Muscle of leg (tissue), 16 donors: ENCODE measurements at places on chromosomes 4 and X.
A peak's percentile ranks its signal among the peaks of the same experiment; 100 is the strongest.

DNA sequence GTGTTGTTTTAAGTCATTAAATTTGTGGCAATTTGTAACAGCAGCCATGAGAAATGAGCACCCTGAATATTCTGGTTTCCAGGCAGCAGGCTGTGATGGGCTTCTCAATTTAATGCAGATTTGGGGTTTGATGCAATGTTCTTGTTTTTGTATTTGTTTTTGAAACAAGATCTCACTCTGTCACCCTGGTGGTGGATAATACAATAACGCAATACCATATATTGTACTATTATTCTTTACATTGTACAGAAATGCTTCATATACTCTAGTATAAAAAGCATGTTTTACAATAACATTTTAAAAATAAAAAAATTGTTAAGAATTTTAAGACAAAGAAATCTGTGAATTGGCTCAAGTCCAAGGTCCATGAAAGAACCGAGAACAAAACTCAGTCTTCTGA is 129.1 kb downstream of the USP46 start:
- DNase-seq, result no peak

DNA sequence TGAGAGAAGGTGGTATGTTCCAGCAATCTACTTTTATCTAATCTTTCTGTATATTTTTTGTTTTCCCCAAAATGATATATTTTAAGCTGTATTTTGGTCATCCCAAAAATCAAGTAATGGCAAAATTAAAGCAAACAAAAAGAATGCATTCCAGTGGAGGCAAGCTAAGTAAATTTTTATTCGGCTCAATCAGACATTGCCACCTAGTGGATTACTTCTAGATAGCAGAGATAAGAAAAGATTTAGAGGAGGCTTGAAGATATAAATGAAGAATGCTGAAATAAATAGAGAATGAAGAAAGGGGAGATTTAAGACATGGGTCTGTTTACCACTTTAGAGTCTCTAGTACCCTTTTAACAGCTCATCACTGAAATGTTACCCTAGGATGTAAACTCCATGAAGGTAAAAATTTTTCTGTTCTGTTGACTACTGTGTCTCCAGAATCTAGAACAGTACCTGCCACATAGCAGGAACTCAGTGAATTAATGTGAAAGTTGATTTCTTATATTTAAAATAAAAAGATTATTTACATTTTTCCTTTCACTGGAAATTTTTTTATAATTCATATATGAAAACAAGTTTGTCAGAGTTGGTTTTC is 110.9 kb upstream of the ANK2 start:
- DNase-seq, result peak; percentile 79

- DNase-seq, result no peak
Observed at GRCh38 chr4:116215622-116216021, 869.8 kb downstream of the TRAM1L1 start.

GRCh38 chrX:23840674-23841073 is 57.7 kb downstream of the SAT1 start:
- no peak for DNase-seq

DNA sequence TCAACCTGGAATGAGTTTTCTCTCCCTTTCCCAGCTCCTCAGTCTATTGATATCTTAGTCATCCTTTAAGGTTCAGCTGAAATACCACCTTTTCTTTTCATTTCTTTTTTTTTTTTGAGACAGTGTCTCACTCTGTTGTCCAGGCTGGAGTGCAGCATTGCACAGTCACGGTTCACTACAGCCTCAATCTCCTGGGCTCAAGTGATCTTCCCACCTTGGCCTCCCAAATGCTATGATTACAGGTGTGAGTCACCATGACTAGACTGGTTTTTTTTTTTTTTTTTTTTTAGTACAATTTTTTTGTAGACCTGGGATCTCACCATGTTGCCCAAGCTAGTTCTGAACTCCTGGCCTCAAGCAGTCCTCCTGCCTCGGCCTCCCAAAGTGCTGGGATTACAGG is 28.9 kb downstream of the AFF1 start:
- DNase-seq, result no peak

- DNase-seq, result peak; percentile 95
Observed at GRCh38 chr4:182427554-182427953, 184.4 kb downstream of the TENM3 start.

DNA sequence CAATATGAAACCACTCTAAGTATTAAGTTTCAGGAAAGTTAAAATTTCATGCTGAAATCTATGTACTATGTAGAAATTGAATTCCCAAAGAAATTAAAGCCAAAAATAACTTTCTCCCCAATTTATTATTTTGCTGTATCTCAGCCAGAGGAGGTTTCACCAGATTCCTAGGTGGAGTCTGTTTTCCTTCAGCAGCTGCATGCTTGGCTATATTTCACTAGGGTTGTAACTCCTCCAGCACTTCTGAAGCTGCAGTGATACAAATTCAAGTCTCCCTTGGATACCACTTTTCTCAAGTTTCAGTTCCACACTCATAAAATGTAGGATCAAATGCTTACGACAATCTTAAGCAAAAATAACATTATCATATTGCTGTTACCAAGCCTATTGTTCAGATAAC is 41.2 kb upstream of the ZC4H2 start:
- DNase-seq, result peak; percentile 88

DNA sequence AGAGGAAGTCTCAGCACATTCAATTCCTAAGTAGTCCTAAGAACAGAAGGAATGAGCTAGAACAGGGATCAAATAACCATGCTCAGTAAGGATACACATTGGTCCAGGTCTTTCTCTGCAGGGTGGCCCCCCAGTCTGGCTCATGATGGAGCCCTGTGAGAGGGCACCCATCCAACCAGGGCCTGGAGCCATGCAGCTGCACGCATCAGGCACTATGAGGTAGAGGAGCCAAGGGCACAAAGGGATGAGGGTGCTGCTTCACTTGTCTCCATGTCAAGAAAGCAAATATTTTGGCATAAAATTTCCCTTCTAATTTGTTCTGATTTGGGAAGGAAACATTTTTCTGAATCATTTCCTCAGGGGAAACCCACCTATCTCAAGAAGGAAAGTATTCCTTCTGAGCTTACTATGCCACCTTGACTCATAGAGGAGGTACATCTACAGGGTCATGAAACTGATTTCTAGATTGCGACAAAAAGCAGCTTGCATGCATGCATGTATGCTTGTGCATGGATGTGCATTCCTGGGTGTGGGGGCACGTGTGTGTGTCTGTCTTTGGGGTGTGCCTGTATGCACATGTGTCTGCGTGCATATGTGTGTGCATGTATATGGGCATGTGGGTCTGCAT is 600.3 kb downstream of the MID1IP1 start:
- DNase-seq, result no peak

- peak; percentile 17 for DNase-seq
Observed at GRCh38 chr4:189597341-189597740, 343.3 kb upstream of the FRG1 start.

- DNase-seq, result no peak
Observed at GRCh38 chr4:76588274-76588673, 153.2 kb downstream of the SHROOM3 start.

DNA sequence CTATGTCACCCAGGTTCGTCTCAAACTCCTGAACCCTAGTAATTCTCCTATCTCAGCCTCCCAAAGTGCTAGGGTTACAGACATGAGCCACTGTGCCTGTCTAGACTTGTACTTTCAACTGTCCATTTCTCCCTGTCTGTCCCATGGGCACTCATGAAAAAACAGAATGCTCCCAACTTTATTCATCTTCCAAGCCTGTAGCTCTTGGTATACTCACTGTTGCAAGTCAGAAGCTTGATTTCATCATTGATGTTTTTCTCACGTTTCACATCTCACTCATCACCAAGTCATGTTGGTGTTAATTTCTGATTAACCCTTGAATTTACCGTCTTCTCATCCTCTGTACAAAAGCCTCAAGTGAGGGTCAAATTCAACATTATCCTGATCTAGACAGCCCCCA is 7.3 kb upstream of the SRP72 start:
- no peak for DNase-seq

GRCh38 chr4:177509226-177509745 is 67.0 kb upstream of the AGA start:
- DNase-seq, result no peak

DNA sequence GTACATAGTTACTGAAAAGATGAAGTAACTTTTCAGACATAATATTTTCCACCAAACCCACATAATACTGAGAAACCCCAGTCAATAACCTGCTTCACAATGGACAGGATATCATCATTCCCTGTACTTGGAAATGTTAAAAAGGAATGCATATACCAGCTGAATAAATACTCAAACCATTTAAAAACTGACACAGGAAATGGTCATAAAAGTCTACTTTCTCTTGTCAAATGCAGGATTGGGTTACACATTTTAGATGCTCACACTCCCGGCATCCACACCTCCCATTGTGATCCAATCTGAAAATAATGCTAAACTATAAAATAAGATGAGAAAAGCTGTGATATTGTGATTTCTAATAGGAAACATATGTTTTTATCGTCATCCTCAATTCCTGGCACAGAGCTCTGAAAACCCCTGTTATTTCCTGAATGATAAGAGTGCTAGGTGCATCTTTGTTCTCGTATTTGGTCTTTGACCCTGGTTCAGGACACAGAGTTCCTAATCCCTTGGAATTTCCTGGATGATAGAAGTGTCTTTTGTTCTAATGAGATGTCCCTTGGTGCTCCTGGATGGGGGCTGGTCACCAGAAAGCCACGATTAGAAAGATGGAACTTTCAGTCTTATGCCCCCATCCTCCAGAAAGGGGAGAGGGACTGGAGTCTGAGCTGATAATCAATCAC is 821.3 kb downstream of the TRIML1 start:
- peak; percentile 36 for DNase-seq

DNA sequence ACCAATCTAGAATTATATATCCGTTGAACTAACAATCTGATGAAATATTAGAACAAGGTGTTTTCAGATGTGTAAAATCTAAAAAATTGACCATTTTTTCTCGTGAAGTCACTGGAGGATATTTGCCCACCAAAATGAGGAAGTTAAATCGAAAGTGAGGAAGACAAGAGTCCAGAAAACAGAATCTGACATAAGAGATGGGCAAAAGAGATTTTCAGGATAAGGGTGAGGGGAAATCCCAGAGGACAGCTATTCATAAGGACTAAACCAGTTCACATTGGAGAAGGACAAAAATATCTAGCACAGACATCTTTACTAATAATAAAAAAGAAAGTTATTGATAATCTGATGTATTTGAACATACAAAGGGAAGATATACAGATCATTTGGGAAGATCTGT is 18.7 kb upstream of the ALG13 start:
- DNase-seq, result no peak

- no peak for DNase-seq
Observed at GRCh38 chr4:5932035-5932568, 39.2 kb upstream of the CRMP1 start.

DNA sequence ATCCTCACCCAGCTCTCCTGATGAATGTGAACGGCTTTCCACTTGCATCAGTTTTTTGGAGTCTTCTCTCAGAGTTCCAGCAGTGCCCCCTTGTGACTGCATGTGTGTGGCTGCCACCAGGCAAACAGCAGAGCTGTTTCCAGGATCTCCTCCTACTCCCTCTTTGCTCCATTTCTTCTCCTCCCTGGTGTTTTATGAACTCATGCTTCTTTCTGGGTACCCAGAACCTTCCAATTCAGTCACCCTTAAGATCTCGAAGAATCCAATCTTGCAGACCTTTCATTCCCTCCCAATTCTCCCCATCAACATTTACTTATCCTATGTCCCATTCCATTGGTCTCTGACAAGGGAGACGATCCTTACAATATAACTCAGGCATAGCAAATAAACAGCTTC is 6.8 kb upstream of the TCEANC start:
- peak; percentile 86 for DNase-seq

DNA sequence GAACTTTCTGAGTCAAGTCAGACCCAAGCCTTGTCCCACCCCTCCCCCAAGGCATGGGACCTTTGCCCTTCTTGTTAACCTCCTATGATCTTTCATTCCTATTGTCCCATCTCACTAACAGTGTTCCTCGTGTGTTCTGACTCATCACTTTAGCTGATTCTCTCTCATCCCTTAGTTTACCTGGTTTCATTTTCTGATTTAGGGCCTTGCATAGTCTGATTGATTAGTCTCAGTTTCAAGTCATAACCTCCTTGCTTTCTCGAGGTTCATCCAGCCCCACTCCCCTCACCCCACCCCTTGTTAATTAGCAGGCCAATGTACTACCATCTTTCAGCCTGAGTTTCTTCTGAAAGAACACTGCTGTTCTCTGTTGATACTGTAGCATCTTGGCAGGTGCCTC is 517.4 kb downstream of the RPA4 start:
- no peak for DNase-seq

- DNase-seq, result no peak
Observed at GRCh38 chr4:89707467-89707866, 129.5 kb downstream of the SNCA start.

DNA sequence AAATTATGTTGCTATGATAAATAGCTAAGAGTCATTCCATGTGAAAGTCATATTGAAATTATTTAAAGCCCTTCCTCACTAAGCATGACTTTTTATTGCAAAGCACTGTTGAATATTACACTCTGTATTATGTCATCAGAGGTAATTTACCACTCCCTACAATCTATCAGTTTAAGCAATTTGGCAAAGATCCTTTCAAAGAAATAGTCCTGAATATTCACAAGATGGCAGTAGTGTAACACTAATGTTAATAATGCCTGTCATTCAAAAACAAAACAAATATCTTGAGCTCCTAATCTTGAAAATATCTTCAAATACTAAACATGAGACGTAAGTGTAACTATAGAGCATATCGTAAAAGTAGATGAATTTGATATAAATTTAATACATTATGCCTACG is 208.6 kb upstream of the TECRL start:
- DNase-seq, result no peak

- DNase-seq, result no peak
Observed at GRCh38 chr4:89353514-89353913, 45.9 kb upstream of the GPRIN3 start.

DNA sequence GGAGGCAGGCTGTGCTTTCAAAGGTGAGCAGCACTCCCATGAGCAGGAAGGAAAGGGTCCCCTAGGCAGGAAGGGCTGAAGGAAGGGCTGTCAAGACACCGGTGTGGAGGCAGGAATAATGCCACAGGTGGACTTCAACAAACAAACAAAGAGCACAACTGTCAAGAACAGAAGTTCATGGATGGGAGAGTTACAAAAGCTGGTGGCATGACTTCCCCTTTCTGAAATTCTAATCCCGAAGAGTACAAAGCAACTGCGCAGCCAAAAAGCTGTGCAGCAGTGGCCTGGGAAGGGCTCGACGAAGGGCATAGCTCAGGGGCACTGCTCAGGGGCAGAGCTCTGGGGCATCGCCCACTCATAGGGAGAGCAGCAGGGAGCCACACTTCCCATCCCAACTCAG is 582.3 kb upstream of the DIPK2B start:
- DNase-seq, result no peak

DNA sequence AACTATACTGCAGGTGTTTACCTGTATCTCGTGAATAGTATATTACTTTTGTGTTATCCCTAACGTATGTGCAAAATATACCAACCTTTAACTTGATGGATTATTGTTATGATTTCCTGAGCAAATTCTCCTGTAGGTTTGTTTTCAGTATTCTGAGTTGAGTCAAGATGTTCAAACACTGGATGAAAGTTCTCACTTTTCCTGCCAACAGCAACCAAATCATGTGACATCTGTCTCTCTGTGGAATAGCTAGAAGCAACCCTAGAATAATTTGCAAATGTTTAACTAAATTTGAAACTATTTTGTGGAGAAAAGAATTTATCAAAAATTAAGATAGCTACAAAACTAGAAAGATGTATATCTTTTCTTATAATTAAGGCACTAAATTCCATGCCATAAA is 35.6 kb downstream of the BCLAF3 start:
- peak; percentile 70 for DNase-seq

GRCh38 chr4:110365761-110366160 is 110.2 kb upstream of the ENPEP start:
- peak; percentile 67 for DNase-seq
